Esophagus squamous epithelium (tissue), 5 donors: ENCODE measurements at places on chromosomes 12 and 14.

DNA sequence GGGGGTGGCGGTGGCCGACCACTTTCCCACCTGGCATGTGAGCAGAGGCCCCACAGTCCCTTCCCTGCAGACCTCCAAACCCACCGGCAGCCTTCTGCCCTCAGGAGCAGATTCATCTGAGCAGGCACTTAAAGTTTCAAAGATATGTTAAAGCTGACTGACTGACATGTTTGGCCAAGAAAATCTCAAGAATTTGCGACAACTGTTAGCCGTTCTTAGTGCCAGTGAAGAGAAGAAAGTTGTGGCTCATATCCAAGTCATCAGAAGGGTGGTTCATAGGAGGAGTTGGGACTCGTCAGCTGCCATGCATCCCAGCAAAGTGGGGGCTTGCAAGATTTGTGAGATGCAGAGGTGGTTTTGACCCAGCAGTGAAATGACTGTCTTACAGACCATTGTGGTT, 27.2 kb downstream of the ELK3 start:
- no peak for DNase-seq

- DNase-seq: no peak
Measured at GRCh38 chr12:118446247-118446646, 69.9 kb downstream of the SUDS3 start.

GRCh38 chr12:26647088-26647487, 185.9 kb downstream of the ITPR2 start:
- DNase-seq: no peak

DNA sequence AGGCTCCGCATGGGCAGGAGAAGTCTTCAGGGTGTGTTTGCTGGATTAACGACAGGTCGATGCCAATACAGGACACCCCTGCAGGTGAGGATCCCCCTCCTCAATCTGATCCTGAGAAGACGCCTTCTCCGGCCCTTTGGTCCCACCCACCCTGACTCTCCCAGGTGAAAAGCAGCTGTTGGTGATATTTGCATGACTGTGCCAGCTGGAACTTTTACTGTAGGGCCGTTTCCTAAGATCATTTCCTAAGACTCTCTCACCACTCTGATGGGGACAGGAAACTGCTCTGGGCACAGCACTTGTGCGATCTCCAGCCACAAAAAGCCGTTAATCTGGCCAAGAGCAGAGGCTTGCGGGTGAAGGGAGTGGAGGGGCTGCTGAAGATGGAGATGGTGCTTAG, 16.8 kb upstream of the EIF5 start:
- no peak for DNase-seq

DNA sequence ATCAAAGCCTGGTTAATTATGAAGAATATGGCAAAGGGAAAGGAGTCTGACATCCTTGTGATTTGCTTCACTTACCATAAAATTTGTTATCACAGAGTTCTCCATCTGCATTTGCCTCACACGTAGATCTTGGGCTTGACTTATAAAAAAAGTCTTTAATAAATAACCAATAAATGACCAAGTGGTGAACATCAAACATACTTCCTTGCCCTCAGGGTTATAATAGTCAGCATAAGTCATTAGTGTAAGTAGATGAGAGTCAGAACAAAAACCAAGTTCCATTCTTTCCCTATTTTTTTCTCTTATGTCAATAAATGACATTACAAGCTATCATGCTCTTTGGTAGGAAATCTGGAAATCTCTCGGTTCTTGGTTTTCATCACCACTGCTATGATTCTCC, 635.4 kb upstream of the ATXN7L3B start:
- DNase-seq: no peak

DNA sequence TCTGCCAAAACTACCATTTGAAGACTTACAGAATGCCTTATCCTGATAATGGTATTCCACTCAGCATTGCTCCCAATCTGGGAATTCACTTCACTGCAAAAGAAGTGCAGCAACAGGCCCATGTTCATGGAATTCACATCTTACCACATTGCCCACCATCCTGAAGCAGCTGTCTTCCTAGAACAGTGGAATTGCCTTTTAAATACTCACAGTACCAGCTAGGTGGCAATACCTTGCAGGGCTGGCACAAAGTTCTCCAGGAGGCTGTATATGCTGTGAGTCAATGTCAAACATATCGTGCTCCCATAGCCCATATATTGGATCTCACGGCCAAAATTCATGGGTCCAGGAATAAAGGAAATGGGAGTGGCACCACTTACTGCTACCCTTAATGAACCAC, 83.8 kb upstream of the PLEKHG7 start:
- DNase-seq: no peak

DNA sequence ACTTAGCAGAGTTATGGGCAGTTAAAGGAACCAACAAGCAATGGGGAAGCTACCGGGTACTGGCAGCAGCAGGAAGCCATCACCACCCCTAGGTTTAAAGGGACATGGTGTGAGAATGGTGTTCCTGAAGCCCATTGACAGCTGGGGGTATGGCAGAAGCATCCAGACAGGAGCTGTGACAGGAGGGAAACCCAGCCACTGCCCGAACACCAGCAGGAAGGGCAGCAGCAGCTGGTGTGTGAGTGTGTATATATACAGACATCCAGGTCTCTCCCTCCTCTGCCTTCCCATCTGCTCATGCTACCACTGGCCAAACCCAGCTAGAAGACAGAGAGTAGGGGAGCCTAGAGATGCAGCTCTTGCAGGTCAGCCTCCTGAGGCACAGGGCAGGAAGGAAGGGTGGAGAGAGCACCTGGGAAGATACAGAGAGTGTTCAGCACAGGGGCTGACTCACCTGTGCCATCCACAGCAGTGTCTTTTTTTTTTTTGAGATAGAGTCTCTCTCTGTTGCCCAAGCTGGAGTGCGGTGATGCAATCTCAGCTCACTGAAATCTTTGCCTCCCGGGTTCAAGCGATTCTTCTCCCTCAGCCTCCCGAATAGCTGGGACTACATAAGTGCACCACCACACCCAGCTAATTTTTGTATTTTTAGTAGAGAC, 9.2 kb upstream of the ADCK1 start:
- DNase-seq: no peak

GRCh38 chr12:8080120-8080519, 2.0 kb upstream of the NECAP1 start:
- no peak for DNase-seq

DNA sequence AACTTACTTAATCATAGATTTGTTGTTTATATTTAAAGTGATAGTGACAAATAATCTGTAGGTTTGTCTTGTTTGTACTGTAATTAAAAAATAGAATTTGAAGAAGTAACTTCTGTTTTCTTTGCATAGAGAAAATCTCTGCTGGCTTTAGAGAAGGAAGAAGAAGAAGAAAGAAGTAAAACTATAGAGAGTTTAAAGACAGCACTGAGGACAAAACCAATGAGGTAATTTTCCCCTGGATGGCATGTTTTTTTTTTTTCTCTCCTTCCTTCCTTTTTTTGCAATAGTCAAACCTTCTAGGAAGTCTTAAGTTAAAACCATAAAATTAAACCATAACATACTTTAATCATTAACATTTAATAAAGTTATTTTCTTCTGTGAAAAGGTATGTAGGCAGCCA, 131.9 kb downstream of the DAAM1 start:
- DNase-seq: no peak

DNA sequence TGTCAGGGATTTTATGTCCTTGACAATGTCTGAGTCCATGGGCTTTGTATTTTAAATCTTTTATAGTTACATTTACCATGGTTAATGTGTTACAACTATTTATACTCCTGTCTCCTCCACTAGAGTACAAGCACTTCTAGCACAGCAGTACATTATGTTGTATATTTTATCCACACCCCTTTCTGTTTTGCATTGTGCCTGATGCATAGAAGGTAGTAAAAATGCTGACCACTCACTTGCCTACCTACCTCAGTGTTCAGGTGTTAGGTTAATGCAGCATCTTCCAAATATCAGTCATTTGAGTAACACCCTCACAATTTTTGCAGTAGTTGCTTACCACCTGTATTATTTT, 31.1 kb upstream of the SLC38A2 start:
- DNase-seq: no peak

DNA sequence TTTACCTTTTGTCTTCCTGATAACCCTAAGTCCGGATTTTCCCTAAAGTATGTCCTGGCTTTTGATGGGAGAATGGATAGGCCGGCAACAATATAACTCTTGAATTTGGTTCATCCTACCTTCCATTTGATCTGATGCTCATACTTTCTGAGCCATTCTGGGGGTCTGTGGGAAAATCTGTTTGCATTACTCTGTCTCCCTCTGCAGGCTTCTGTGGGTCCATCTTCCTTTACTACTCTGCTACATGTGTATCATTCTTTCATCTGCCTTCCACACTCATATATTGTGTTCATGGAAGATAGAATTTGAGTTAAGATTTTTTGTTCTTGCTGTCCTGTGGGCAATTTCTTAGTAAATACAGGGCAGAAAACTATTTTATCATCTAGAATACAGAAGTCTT, 101.5 kb downstream of the NAV3 start:
- DNase-seq: no peak

DNA sequence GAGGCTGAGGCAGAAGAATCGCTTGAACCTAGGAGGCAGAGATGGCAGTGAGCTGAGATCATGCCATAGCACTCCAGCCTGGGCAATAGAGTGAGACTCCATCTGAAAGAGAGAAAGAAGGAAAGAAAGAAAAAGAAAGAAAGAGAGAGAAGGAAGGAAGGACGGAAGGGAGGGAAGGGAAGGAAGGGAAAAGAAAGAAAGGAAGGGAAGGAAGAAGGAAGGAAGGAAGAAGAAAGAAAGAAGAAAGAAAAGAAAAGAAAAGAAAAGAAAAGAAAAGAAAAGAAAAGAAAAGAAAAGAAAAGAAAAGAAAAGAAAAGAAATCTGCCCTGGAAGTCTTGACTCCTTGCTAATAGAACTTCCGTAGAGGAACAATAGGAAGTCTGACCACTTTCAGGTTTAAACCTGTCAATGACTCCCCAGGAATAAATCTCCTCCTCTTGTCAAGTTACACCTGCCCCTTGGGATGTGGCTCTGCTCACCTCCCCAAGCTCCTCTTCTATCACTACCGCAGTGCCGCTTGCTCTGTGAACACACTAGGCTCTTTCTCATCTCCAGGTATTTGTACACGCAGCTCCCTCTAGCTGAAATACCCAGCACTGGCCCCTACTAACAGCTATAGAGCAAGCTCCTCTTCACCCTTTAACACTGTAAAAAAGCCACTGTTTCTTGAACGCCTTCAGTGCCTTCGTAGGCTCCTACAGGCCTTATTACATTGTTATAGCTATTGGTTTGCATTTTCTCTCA, 773.1 kb upstream of the TBX3 start:
- no peak for DNase-seq

DNA sequence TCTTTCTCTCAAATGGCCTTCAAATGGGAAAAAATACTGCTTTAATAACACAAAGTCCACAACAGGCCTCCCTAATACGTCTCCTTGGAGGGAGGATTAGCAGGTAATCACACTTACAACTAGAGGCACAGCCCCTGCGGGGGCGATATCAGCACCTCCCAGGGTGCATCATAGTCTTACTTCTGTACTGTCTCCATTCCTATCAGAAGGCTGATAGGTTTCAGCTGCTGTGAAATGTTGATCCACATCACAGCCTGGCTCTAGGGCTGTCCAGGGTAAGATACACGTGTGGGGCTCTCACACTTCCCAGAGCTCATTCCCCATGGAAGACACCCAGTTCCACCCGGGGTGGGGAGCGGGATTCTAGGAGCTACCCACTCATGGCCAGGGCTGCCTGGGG, 139.1 kb upstream of the SFSWAP start:
- DNase-seq: no peak

- no peak for DNase-seq
Measured at GRCh38 chr14:81396113-81396512, 4.0 kb downstream of the STON2 start.

- DNase-seq: no peak
Measured at GRCh38 chr14:22561661-22562579, 27.1 kb downstream of the DAD1 start.

DNA sequence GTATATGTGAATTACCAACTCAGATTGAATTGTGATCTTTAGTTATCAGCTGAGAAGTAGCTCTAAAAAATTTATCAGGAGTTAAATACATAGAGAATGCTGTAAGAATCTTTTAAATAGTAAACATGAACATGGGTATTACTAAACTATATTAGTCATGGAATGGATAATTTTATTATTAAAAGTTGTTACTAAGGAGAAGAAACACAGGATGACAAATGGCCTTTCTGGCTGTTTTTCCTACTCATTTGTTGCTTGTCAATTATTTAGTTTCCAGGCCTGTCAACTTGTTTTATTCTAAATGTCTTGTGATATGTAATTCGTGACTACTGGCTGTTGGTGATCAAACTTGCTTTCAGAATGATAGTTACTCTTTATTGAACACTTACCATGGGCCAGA, 58.7 kb downstream of the KTN1 start:
- DNase-seq: no peak

DNA sequence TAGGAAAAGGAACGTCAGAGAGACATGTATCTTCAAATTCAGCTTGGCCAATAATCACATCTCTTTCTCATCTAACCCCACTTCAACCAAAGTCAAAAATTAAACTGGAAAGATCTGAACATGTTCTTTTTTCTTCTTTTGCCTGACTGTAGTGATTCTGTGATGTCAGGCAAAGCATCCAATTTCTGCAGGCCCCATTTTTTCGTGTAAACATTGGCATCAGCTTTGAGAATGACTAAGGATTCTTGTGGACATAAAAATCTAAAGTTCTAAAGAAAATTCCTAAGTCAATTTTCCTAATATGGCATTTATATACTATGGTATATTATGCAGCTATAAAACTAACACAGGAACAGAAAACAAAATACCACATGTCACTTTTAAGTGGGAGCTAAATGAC, 89.1 kb downstream of the STXBP6 start:
- no peak for DNase-seq

- no peak for DNase-seq
Measured at GRCh38 chr12:13799574-13799973, 181.8 kb downstream of the GRIN2B start.

DNA sequence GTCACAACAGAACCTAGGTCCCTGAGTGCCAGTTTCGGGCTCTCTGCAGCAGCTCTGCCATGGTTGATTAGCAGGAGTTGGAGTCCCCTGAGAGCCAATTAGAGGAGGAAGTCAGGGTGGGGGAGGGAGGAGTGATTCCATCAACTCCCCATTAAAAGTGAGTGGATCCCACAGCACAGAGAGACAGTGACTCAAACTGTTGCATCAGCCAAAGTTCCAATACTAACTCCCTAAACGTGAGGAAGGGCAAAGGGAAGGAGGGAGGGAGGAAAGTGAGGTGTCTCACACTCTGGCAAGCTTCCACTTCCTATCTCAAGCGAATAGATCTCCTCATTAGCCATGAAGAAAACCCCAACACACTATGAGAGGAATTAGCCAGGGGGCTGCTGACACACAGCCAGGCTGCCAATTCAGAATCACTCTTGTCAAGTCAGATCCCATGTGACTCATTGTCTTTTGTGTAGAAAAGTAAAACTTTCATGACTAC, 23.6 kb downstream of the OR11H4 start:
- DNase-seq: no peak

DNA sequence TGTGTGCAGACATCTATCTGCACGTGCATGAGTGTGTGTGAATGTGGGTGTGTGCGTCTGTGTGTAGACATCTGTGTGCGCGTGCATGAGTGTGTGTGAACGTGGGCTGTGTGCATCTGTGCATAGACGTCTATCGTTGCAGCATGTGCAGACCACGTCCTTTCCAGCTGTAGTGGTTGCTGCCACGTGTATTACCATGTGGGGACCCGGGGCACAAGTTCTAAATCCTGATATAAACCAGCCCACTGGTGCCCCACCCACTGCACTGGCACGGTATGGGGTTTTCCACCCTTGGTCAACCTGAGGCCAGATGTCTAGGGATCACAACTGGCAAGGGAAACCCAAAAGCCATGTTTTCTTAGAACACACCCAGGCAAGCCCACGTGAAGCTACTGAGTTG, 197.0 kb downstream of the ANO2 start:
- DNase-seq: no peak
